Thoracic aorta endothelial cell (primary cell): ENCODE measurements at places on chromosomes 1 and 21. TPM values are rescaled to one million over a fixed set of nuclear protein-coding genes. Genes with fewer than 3 reads are reported as not detected.

OVAAL gene
- total RNA-seq, result 0.13 TPM in 1 of 2 replicates, not detected in the other

FMO1 gene
- not detected in 2 replicates for total RNA-seq

ANKRD13C gene
- 33.5 and 34.7 TPM in 2 replicates for total RNA-seq

TAL1 gene
- 35.5 and 36.8 TPM in 2 replicates for total RNA-seq

ADAM30 gene
- not detected in 2 replicates for total RNA-seq

HHIPL2 gene
- total RNA-seq, result under 0.01 and 0.07 TPM in 2 replicates

USH2A gene
- total RNA-seq, result not detected in 2 replicates

ATAD3C gene
- not detected in 2 replicates for total RNA-seq

VCAM1 gene
- total RNA-seq, result 7.1 and 10.4 TPM in 2 replicates

ZSWIM5 gene
- total RNA-seq, result 0.53 and 0.65 TPM in 2 replicates

BMP8A gene
- total RNA-seq, result 0.14 TPM in 1 of 2 replicates, not detected in the other

DDR2 gene
- total RNA-seq, result 65.0 and 66.8 TPM in 2 replicates

LZIC gene
- total RNA-seq, result 42.9 and 47.2 TPM in 2 replicates

KMO gene
- total RNA-seq, result not detected in 2 replicates

CD1B gene
- not detected in 2 replicates for total RNA-seq

JUN gene
- 138 and 154 TPM in 2 replicates for total RNA-seq

CITED4 gene
- 3.7 and 5.2 TPM in 2 replicates for total RNA-seq

CELA3A gene
- total RNA-seq, result not detected in 2 replicates

PEAR1 gene
- total RNA-seq, result 45.9 and 50.5 TPM in 2 replicates

SLAMF6 gene
- total RNA-seq, result not detected in 2 replicates

C1QA gene
- not detected in 2 replicates for total RNA-seq

OR2T35 gene
- not detected in 2 replicates for total RNA-seq

DYNLT5 gene
- 0.27 and 1.6 TPM in 2 replicates for total RNA-seq

HUNK gene
- under 0.01 TPM in 1 of 2 replicates, not detected in the other for total RNA-seq

NUDT4B gene
- total RNA-seq, result 76.2 and 91.2 TPM in 2 replicates

KRTAP21-1 gene
- not detected in 2 replicates for total RNA-seq

ZNF683 gene
- total RNA-seq, result not detected in 2 replicates
